Activated T-helper 2 cell treated with anti-CD3 and anti-CD28 coated beads, Interferon-gamma antibody, Interleukin-2, Interleukin-4, amounts not matched to agents 10 μg/mL and 5 μg/mL and 100 μg/mL, durations not matched to agents 14 hours and 24 hours and 36 hours (primary cell): ENCODE measurements at places on chromosomes 2 and 18. TPM values are rescaled to one million over a fixed set of nuclear protein-coding genes. Genes with fewer than 3 reads are reported as not detected.

EPAS1 gene
- 100.0 and 102 TPM in 2 replicates for total RNA-seq

CAPN14 gene
- total RNA-seq, result 0.18 and 0.27 TPM in 2 replicates

ZNF532 gene
- total RNA-seq, result 3.7 and 4.3 TPM in 2 replicates

UGT1A4 gene
- not detected in 2 replicates for total RNA-seq

RAB11FIP5 gene
- 10.7 and 11.7 TPM in 2 replicates for total RNA-seq

GPR45 gene
- not detected in 2 replicates for total RNA-seq

SLC35F5 gene
- 39.6 and 41.8 TPM in 2 replicates for total RNA-seq

RTTN gene
- total RNA-seq, result 21.0 and 25.2 TPM in 2 replicates

TMEM247 gene
- total RNA-seq, result not detected in 2 replicates

KLHL30 gene
- not detected in 2 replicates for total RNA-seq

MROH2A gene
- total RNA-seq, result not detected in 2 replicates
